ENCODE measurements at places on chromosomes 3 and 15. TPM values are rescaled to one million over a fixed set of nuclear protein-coding genes. Genes with fewer than 3 reads are reported as not detected.

Gene SLC49A4
- polyA plus RNA-seq, result 13.8 TPM

Gene ITPKA
- polyA plus RNA-seq, result not detected

Gene ZNF385D
- 13.8 TPM for polyA plus RNA-seq

Gene CAMKV
- 0.09 TPM for polyA plus RNA-seq

Gene RAD51
- polyA plus RNA-seq, result 14.6 TPM

Gene PIGZ
- polyA plus RNA-seq, result 9.6 TPM

Gene CCDC191
- polyA plus RNA-seq, result 1.1 TPM

Gene DENND6A
- 10.2 TPM for polyA plus RNA-seq

Gene PGBD4
- polyA plus RNA-seq, result 0.99 TPM

Gene RTP3
- polyA plus RNA-seq, result not detected

Gene CRABP1
- polyA plus RNA-seq, result not detected

Gene KLF15
- polyA plus RNA-seq, result 0.14 TPM

Gene FAM81A
- 0.70 TPM for polyA plus RNA-seq

Gene GPR149
- not detected for polyA plus RNA-seq

Gene NOX5
- not detected for polyA plus RNA-seq

Gene ATP10A
- 20.4 TPM for polyA plus RNA-seq

Gene AGBL1
- polyA plus RNA-seq, result not detected

Gene HGD
- polyA plus RNA-seq, result not detected

Gene CLDN16
- polyA plus RNA-seq, result not detected

Gene USP19
- 17.0 TPM for polyA plus RNA-seq

Gene GOLGA8N
- polyA plus RNA-seq, result 0.35 TPM

Gene QARS1
- 87.0 TPM for polyA plus RNA-seq

Gene ROBO1
- polyA plus RNA-seq, result 18.8 TPM

Gene KCNAB1
- 1.3 TPM for polyA plus RNA-seq

Gene CAND2
- polyA plus RNA-seq, result 0.16 TPM

Gene CCDC54
- 0.16 TPM for polyA plus RNA-seq

Gene MUC20
- not detected for polyA plus RNA-seq

Gene PLSCR4
- polyA plus RNA-seq, result 40.3 TPM

Gene INTS14
- polyA plus RNA-seq, result 34.3 TPM

Gene TGM4
- not detected for polyA plus RNA-seq

Gene NCBP2
- 107 TPM for polyA plus RNA-seq

Gene TMOD2
- 4.6 TPM for polyA plus RNA-seq

Gene CFAP92
- polyA plus RNA-seq, result not detected

Gene TMCO5A
- not detected for polyA plus RNA-seq

Gene CKMT1B
- polyA plus RNA-seq, result not detected

Gene B3GALNT1
- polyA plus RNA-seq, result 7.2 TPM

Gene DPPA2
- not detected for polyA plus RNA-seq

Gene GRIP2
- not detected for polyA plus RNA-seq

Gene ACTC1
- polyA plus RNA-seq, result 29.9 TPM

Gene C3orf38
- polyA plus RNA-seq, result 24.9 TPM

Gene PP2D1
- 0.16 TPM for polyA plus RNA-seq

Gene DLEC1
- not detected for polyA plus RNA-seq

Gene GOLGA8S
- polyA plus RNA-seq, result not detected

Gene CTXN2
- polyA plus RNA-seq, result not detected

Gene TIPIN
- 10.2 TPM for polyA plus RNA-seq

Gene STIMATE
- 9.2 TPM for polyA plus RNA-seq

Gene FMN1
- 1.4 TPM for polyA plus RNA-seq

Gene PTH1R
- polyA plus RNA-seq, result 0.60 TPM

Gene C3orf62
- polyA plus RNA-seq, result 1.5 TPM

Gene ECE2
- polyA plus RNA-seq, result not detected

Gene PPCDC
- 9.0 TPM for polyA plus RNA-seq

Gene WDR6
- 51.3 TPM for polyA plus RNA-seq

Gene GREM1
- 575 TPM for polyA plus RNA-seq

Gene KATNBL1
- 51.9 TPM for polyA plus RNA-seq

Gene PPARG
- polyA plus RNA-seq, result 0.49 TPM

Gene CCDC39
- not detected for polyA plus RNA-seq

Gene ADAMTS9
- polyA plus RNA-seq, result 0.68 TPM

All from GM23248 (cell line).